ENCODE measurements at places on chromosomes 16 and 17.

DNA sequence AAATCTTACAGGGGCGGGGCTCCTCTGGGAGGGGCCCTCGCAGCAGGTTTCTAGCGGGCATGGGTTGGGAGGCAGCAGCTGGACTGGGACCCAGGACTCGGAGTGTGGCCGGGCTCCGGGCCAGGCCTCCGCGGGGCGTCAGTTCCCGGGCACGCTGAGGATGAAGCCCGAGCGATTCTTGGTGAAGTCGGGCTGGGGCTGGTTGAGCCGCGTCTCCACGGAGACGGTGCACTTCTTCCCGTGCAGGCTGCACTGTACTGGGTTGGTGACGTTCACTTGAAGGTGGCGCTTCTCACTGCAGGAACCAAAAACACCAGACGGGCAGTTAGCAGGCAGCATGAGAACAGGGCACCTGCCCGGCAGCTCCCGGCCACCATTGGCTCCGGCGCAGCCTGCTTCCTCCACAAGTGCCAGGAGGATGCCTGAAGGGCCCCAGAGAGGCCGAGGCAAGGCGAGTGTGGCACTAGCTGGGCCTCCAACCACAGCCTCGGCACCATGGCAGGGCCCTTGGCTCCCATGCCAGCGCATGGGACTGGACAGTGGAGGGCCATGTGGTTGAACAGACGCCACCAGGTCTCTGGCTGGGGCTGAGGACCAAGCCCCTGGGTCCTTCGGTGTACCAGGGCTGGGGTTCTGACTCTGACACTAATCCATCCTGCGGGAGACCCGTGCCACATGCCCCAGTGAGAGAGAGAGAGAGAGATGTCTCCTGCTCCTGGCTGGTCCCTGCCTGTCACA, 8.0 kb downstream of the CDK5R1 start:
- DNase-seq: no peak

GRCh38 chr17:76199469-76199868, 40.8 kb downstream of the RNF157 start:
- DNase-seq: no peak

GRCh38 chr16:55393991-55394390, 70.0 kb downstream of the IRX6 start:
- DNase-seq: no peak

DNA sequence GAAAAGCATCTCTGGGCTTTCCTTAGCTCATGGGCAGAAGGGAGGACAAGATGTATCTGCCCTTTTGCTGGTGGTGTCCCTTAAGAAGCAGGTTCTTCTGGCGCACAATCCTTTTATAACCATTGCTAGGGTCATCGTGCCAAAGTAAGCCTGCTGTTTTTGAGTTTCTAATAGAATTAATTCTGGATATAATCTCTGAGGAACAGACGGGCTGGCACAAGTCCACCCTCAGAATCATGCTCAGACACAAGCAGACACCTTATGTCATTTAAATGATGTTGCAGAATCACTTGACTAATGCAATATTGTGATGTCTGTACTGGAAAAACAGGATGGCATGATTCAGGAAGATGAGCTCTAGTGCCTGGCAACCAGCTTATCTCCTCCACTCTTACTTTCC, 18.8 kb upstream of the MMD start:
- no peak for DNase-seq

DNA sequence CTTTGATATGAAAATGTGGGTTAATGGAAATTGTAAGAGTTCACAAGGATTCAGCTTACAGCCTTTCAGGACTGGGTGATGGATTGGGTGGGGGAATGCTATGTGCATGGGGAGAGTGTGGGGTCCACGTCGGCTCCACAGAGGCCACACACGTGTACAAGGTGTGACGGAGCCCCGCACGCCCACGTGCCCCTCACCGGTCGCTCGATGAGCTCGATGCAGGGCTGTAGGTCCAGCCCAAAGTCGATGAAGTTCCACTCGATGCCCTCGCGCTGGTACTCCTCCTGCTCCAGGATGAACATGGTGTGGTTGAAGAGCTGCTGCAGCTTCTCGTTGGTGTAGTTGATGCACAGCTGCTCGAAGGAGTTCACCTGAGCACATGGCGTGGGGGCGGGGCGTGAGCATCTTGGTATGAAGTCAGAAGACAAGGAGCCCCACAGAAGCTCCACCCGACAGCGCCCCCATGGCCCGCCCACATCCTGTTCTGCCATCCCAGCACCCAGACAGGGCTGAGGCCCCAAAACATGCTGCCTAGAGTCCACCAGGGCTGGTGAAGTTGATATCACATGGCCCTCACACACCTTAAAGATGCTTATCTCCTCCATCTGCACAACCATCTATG, 99.1 kb downstream of the MYH11 start:
- no peak for DNase-seq

GRCh38 chr17:17051380-17051779, 9.1 kb downstream of the MPRIP start:
- no peak for DNase-seq
